ENCODE measurements at places on chromosomes 7 and 10.

DNA sequence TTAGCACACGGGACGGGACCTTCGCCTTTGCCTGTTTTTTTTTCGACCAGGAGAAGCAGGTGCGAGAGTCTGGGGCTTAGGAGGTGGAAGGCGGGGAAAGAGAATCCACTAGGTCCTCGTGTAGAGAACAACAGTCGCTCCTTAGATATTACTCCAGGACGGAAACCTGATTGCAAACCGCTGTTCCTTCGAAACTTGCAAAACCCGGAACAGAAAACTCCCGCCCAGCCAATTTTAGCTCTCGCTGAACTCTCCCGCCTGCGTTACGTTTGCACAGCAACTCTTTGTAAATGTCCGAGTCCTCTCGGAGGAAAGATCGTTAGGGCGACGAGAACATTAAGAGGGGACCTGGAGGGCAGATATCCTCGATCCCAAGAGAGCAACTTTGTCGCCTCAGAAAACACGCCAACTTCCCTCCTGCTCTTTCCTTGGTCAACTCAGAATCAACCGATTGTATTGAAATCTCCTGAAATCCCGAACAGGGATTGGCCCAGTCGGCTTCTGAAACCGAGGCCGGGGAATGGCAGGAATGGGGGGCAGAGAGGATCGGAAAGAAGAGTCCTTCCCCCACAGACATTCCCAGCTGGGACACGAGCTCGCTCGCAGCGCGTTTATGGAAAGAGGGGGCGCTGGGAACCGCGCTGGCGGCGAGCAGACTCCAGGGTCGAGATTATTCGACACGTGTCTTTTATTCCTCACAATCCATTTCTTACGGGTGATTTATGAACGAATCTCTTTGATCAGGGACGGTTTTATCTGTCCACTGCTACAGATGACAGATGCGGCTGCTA lies 9.9 kb downstream of the TWIST1 start:
- no peak for DNase-seq

- no peak for DNase-seq
These were observed 64.0 kb downstream of the RASGEF1A start for GRCh38 chr10:43202657-43203447.

GRCh38 chr7:114229246-114229645 lies 185.4 kb upstream of the FOXP2 start:
- DNase-seq, result no peak

DNA sequence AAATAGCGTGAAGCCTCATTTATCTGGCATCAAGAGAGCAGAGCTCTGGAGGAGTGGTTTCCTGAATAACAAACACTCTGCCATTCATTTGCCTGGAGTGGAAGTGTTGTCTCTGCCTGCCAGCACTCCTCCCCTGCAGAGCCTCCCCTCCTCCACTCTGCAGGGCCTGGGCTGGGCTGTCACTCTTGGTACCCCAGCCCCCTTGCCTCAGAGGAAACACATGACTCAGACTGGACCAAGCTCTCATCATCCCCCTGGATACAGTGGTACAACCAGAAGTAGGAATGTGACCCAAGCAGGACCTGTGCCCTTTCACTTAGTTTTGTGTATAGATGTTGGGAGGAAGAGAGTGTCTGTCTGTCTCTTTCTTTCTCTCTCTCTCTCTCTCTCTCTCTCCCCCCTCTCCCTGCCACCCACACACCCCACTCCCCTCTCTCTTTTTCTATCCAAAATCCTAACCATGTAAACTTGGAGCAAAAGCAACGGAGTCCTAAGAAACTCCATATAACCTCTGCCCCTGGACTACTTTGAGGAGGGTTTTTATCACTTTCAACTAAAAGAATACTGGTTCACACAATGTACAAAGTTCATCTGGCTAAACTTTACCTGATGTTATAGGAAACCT lies 43.9 kb downstream of the DOCK4 start:
- no peak for DNase-seq

DNA sequence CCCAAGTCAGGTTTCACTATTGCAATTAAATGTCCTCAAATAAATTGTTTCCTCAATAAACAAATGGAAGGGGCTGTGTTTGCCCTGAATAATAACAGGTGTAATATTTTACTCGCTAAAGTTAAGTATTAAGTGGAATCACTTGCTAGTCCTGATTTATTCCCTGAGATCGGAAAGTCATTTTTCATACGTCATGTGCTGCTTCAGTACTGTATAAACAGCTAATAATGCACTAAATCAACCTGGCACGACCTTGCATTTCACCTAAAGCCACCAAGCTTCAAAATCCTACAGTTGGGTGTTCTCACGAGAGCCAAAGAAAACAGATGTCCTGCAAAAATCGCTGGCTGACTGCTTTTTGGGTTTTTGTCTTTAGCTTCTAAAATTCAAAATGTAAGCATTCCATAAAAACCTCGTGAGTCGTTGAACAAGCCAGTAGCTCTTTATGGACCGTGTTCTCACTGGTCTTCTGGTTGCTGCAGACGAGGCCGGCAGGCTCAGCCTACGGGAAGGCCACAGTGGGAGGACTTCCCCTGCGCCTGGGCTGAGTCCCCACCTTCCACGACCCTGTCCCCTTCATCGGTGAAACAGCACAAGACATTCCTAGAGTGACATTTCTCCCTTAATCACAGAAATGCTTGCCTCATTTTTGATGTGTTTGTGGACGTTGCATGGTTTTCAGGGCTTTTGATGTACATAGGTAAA lies 17.9 kb upstream of the MNX1 start:
- DNase-seq, result no peak

GRCh38 chr7:76233538-76234281 lies 32.0 kb downstream of the SRRM3 start:
- DNase-seq, result no peak

- DNase-seq, result no peak
These were observed 43.2 kb downstream of the IKZF1 start for GRCh38 chr7:50347693-50348092.

- DNase-seq, result no peak
These were observed 54.3 kb downstream of the SPOCK2 start for GRCh38 chr10:72034040-72034499.

GRCh38 chr7:137934176-137934826 lies 67.6 kb downstream of the CREB3L2 start:
- DNase-seq, result no peak

- no peak for DNase-seq
These were observed 98.1 kb downstream of the C10orf105 start for GRCh38 chr10:71621231-71622153.

DNA sequence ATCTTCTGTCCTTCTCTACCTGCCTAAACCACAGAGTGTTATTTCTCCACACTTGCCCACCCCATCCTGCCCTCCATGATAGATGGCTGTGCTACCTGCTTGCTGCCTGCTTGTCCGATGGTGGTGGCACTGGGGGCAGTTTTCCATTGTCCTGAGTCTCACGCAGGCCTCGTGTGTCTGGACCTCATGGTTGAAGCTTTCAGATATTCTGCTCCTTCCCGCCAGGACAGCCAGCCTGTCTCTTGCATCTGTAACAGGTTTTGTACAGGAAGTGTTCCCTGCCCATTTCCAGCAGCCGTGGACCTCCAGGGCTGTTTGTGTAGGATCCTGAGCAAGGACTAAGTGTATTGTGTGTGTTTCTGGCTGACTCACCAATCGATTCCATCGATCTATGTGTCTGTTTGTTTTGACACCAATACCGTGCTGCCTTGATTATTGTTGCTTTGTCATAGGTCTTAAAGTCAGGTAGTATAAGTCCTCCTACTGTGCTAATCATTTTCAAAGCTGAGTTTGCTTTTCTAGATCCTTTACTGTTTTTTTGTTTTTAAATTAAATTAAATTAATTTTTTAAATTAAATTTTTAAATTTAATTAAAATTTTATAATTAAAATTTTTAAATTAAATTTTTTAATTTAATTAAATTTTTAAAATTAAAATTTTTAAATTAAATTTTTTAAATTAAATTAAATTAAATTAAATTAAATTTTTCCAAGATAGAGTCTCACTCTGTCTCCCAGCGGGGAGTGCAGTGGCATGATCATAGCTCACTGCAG lies 8.5 kb downstream of the IL15RA start:
- DNase-seq, result no peak

Data from activated CD4-positive, CD25-positive, alpha-beta regulatory T cell (primary cell).